ENCODE measurements at places on chromosomes 13 and 19. TPM values are rescaled to one million over a fixed set of nuclear protein-coding genes. Genes with fewer than 3 reads are reported as not detected.

CPT1C gene
- polyA plus RNA-seq = not detected

ADPRHL1 gene
- polyA plus RNA-seq = 0.14 TPM

PRR20B gene
- not detected for polyA plus RNA-seq

DNA sequence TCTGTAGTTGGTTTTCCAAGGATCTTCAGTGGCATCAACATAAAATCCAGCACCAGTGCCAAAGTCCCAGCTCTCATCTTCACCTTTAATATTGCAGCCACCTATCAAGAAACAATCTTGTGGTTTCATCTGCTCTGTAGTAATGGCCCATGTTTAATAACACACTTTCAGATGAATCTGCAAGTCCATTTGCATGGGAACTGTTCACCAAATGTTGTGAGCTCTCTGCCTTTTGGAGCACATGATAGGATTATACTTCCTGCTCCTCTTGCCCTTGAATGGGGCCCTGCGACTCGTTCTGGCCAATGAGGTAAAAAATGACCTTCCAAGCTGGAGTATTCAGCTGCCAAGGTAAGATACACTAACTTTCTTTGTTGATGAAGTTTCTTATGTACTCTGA is 14.3 kb downstream of the ESD start:
- H3K27ac ChIP-seq = no peak overlapping the region
- DNase-seq = no peak
- no peak overlapping the region for H3K4me3 ChIP-seq
- no peaks in the 10 kb centered on the region for H3K27me3 ChIP-seq
- no peaks in the 10 kb centered on the region for H3K4me1 ChIP-seq

GRCh38 chr13:95155504-95155903 is 145.7 kb downstream of the ABCC4 start:
- peaks cover 21% of the 10 kb centered on the region for H3K36me3 ChIP-seq
- no peaks in the 10 kb centered on the region for H3K4me1 ChIP-seq
- no peaks in the 10 kb centered on the region for H3K27me3 ChIP-seq

- H3K4me1 ChIP-seq = peaks cover 46% of the 10 kb centered on the region
- H3K27me3 ChIP-seq = peaks cover 4% of the 10 kb centered on the region
- peak overlapping the region; percentile 75 for H3K4me3 ChIP-seq
- peak overlapping the region; percentile 88 for H3K27ac ChIP-seq
- no peak for DNase-seq
Observed at GRCh38 chr19:16355293-16356043, 30.8 kb downstream of the KLF2 start.

- H3K4me1 ChIP-seq = no peaks in the 10 kb centered on the region
- H3K27ac ChIP-seq = no peak overlapping the region
- H3K4me3 ChIP-seq = no peak overlapping the region
- H3K36me3 ChIP-seq = peaks cover 3% of the 10 kb centered on the region
Observed at GRCh38 chr13:95805921-95806320, 129.0 kb downstream of the DNAJC3 start.
